Frontal cortex (tissue), 4 donors: ENCODE measurements at places on chromosomes 7 and 10.

GRCh38 chr10:113613977-113614690, 49.7 kb downstream of the NRAP start:
- no peak for DNase-seq

GRCh38 chr10:127207081-127207480, 10.7 kb upstream of the INSYN2A start:
- DNase-seq, result no peak

- no peak for DNase-seq
These were observed 71.5 kb downstream of the COL13A1 start for GRCh38 chr10:69873135-69873639.

- DNase-seq, result no peak
These were observed 370.2 kb downstream of the NRG3 start for GRCh38 chr10:82245157-82245556.
